ENCODE measurements at places on chromosomes 7 and 10.
A peak's percentile ranks its signal among the peaks of the same experiment; 100 is the strongest.

- no peak for DNase-seq
These were observed 162.0 kb downstream of the REEP3 start for GRCh38 chr10:63683223-63683622.

- DNase-seq: no peak
These were observed 24.6 kb downstream of the TBXAS1 start for GRCh38 chr7:139853506-139854123.

DNA sequence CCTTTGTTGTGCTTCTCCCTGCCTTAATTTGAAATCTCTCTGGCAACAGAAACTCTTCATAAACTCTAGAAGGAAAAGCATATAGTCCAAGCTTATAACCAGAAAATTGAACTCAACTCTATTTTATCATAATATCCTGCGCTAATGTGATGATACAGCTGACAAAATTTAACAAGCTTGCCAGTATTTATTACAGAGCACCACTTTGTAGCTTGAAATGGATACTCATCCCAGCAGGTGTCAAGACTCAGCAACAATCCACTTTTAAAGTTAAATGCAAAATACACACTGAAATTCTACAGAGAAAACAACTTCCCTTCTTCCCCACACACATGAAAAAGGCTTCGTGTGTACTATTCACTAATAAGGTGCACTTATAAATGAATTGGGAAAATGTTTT, 228.9 kb downstream of the AGMO start:
- no peak for DNase-seq

- no peak for DNase-seq
These were observed 122.5 kb downstream of the TMEM26 start for GRCh38 chr10:61330669-61331068.

- DNase-seq: no peak
These were observed 155.9 kb upstream of the SLC13A1 start for GRCh38 chr7:123355576-123356190.

GRCh38 chr7:47273974-47274766, 307.7 kb downstream of the TNS3 start:
- DNase-seq: no peak

- DNase-seq: no peak
These were observed 59.1 kb downstream of the ARMC3 start for GRCh38 chr10:22986771-22987542.

DNA sequence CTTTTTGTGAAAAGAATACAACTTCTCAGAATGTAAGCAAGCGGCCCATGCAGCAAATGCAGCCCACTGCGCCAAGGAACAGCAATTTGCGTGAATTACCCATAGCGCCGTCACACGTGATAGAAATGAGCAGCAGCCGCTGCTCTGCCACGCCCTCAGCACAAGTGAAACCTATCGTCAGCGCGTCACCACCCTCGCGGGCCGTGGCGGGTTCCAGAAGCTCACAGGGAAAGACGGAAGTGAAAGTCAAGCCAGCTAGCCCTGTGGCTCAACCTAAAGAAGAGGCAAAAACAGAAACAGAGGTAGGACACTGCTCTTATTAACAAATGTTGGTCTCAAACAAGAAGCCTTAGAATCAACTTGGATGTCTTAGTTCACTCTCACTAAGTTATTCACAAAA, 70.5 kb downstream of the SHH start:
- DNase-seq: peak; percentile 47

- DNase-seq: no peak
These were observed 217.9 kb upstream of the ZMIZ1 start for GRCh38 chr10:78850644-78851435.

- no peak for DNase-seq
These were observed 102.6 kb downstream of the SH3PXD2A start for GRCh38 chr10:103752680-103753248.

DNA sequence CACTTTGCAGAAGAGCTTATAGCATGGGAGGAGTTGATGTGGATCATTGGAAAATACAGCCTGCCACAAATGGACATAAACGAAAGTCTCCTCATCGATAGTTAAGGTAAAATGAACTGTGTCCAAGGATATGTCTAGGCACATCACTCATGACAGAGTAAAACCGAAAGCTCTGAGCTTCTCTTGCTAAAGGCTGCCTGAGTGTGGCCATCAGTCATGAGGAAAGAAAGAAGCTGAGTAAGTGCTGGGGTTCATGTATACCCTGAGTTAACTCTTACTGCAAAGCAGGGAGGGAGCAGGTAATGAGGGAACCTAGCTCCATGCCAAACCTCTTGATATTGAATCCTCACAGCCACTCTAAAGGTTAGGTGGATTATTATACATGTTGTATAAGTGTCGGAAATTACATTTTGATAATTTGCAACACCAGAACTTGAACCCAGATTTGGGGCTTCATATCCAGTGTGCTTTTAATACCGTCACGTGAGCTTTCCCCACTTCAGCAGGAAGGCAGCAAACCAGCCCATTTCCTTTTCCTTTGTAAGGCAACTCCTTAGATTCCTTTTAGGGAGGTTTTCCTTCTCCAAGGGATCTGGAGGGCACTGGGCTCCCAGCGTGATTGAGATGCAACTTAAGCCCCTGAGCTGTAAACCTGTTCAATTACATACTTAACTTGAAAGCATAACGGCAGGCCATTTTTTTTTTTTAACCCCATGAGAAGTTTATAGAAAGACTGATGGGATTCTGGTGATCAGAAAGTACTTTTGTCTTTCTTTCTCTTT, 215.0 kb downstream of the PHF14 start:
- DNase-seq: no peak

DNA sequence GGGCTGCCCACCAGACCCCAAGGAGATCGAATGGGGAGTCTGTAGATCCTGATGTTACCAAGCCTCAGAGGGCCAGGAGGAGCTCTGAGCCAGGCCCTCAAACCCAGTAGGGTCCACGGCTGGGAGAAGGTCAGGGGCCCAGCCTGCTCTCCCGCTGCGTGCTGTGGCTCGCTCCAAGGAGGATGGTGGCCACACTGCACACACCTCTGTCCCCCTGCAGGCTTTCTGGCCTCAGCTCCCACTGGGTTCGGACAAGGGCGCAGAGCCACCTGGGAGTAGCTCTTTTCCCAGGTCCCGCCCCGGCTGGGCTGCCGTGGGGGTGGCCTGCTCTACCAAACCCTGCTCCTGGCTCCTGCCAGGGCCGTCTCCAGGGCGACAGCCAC, 175.8 kb downstream of the ZNF248 start:
- DNase-seq: no peak

GRCh38 chr10:97780841-97781617, 9.2 kb upstream of the SFRP5 start:
- DNase-seq: no peak

- peak; percentile 41 for DNase-seq
These were observed 15.5 kb downstream of the CYTH3 start for GRCh38 chr7:6256677-6257535.

- DNase-seq: no peak
These were observed 216.3 kb downstream of the SFMBT2 start for GRCh38 chr10:7194571-7194970.

DNA sequence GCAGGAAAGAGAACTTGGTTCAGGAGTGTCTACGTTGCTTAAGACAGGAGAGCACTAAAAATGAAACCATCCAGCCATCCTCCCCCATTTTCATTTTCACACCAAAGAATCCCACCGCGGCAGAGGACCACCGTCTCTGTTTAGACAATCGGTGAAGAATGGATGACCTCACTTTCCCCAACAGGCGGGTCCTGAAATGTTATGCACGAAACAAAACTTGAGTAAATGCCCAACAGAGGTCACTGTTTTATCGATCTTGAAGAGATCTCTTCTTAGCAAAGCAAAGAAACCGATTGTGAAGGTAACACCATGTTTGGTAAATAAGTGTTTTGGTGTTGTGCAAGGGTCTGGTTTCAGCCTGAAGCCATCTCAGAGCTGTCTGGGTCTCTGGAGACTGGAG, 1.4 kb upstream of the IL6 start:
- no peak for DNase-seq

DNA sequence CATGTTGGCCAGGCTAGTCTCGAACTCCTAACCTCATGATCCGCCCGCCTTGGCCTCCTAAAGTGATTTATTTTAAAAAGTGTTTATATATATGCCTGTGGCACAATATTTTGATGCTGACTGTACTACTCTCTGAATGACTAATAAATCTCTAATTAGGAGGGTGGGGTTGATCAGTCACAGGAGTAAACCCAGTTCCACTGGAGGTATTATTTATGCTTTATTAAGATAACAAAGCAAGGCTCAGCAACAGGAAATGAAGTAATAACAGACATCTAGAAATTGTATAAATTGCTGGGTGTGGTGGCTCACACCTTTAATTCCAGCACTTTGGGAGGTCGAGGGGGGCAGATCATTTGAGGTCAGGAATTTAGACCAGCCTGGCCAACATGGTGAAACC, 26.0 kb upstream of the MCU start:
- DNase-seq: no peak

Data from activated naive CD4-positive, alpha-beta T cell treated with Interleukin-2 at 50 U/mL for 16 hours (primary cell).